ENCODE measurements at places on chromosomes 2 and 18.

DNA sequence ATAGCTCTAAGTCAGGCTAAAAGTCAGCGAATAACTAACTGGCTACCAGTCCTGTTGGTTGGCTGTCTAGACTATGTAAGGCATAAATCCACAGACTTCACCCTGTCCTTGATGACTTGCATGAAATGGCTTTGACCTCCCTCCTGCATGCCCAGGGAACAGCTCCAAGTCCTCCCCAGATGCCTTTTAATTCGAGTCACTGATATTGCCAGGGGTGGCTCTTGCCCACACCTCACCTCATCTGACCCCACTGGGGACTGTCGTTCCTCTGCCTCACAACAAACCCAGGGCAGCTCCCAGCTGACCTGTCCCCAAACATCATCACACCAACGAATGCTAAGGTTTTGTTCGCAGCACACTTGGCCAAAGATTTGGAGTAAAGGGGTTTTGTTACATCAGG lies 396.0 kb upstream of the ID2 start:
- DNase-seq = no peak

GRCh38 chr2:205094031-205094430 lies 548.8 kb downstream of the PARD3B start:
- no peak for DNase-seq

DNA sequence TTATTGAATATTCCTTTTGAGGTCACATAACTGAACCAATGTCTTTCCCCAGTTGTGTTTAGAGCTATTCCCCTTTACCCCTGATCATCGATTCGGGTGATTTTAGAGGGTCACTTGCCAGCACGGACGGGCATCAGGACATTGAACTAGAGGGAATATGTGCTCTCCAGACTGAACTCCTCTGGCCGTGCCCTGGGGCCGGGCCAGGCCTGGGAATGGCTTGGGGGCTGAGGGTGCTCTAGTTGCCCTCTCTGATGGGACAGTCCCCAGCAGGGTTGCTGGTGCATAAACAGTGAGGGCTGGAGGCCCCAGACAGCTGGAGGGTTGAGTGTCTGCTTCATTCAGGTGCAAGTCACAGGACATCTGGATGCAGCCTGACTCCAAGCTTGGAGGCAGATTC lies 90.7 kb downstream of the SMIM21 start:
- DNase-seq = no peak

GRCh38 chr2:82344670-82345069 lies 2040.1 kb upstream of the LRRTM1 start:
- no peak for DNase-seq

- DNase-seq = peak; percentile 98
Measured at GRCh38 chr2:110980339-110981062, 140.2 kb upstream of the BCL2L11 start.

- DNase-seq = no peak
Measured at GRCh38 chr2:41924709-41925408, 123.0 kb upstream of the PKDCC start.

GRCh38 chr2:65379721-65380171 lies 52.7 kb downstream of the SPRED2 start:
- DNase-seq = no peak

DNA sequence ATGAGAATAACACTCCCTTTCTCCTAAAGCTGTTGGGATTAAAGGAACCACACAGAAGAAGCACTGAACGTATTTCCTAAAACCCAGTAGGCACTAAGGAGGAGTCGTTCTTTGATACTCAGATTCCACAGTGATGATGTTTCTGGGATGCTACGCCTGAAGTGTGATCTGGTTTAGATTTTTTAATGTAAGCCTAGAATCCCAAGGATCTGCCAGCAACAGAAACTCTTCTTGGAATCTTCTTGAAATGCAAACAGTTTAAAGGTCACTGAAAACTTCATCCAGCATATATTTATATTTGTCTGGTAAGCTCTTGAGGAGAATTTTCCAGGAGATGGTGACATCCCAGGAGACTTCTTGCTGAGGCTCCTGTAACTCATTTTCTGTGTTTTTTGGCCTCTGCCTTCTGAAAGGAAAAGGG lies 247.6 kb upstream of the TRIB2 start:
- no peak for DNase-seq

GRCh38 chr2:105600037-105600442 lies 144.7 kb upstream of the NCK2 start:
- DNase-seq = no peak

DNA sequence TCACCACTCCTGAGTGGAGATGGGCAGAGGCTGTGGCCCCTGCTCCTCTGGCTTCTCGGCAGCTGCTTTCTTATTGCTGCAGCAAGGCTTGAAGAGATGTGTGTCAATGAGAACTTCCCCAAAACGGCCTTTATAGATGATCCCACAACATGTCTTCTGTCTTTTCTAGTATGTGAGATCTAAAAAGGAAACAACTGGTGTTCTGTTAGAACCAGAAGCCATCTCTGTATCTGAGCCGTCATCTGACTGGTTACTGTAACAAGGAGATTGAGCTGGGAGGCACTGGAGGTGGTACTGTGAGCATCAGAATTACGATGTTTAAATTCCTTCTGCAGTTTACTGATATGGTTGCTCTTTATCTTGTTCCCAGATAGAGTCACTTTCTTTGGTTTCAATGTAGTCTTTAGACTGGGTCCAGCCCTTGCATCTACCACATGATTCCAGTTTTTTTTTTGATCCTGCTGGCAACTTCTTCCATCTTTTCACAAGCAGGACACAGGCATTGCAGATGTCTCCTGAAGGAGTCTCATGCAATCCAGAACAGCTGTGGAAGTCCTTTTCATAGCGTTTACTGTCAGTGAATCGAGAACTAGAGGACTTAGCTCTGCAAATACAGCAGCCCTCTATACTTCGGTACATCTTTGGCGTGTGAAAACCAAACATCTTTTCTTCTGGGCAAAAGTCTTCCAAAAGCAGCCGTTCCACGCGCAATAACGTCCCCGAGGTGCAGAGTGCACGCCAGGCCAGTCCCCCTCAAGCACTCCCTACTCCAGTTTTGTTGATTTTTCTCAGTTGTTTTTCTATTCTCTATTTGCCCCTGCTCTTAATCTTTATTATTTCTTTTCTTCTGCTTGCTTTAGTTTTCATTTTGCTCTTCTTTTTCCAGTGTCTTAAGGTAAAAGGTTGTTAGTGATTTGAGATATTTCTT lies 29.7 kb downstream of the TAF4B start:
- DNase-seq = no peak

- DNase-seq = no peak
Measured at GRCh38 chr18:30632071-30632698, 410.4 kb downstream of the DSC3 start.

GRCh38 chr2:29295845-29296244 lies 180.6 kb downstream of the CLIP4 start:
- peak; percentile 61 for DNase-seq

- DNase-seq = no peak
Measured at GRCh38 chr2:236592821-236593220, 23.2 kb downstream of the ACKR3 start.

GRCh38 chr2:109699646-109700045 lies 85.5 kb downstream of the SOWAHC start:
- DNase-seq = no peak

DNA sequence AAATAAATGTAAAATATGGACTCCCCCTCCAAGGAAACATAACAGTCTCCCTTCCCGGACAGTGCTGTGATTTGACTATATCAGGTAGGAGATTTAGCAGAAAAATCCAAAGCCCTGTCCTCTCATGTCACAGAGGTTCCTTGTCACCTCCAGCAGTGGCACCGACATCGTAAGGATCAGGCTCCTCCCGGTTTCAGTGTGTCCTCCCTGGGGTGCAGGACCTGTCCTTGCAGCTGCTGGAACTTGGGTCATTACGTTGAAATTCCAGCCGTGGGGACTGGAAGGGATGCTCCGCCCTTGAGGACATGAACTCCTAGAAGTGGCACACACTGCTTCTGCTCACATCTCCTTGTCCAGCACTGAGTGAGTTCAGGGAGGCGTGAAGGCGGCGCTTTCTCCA lies 101.1 kb upstream of the ODC1 start:
- no peak for DNase-seq

GRCh38 chr2:173667415-173667814 lies 297.8 kb downstream of the SP3 start:
- peak; percentile 28 for DNase-seq

DNA sequence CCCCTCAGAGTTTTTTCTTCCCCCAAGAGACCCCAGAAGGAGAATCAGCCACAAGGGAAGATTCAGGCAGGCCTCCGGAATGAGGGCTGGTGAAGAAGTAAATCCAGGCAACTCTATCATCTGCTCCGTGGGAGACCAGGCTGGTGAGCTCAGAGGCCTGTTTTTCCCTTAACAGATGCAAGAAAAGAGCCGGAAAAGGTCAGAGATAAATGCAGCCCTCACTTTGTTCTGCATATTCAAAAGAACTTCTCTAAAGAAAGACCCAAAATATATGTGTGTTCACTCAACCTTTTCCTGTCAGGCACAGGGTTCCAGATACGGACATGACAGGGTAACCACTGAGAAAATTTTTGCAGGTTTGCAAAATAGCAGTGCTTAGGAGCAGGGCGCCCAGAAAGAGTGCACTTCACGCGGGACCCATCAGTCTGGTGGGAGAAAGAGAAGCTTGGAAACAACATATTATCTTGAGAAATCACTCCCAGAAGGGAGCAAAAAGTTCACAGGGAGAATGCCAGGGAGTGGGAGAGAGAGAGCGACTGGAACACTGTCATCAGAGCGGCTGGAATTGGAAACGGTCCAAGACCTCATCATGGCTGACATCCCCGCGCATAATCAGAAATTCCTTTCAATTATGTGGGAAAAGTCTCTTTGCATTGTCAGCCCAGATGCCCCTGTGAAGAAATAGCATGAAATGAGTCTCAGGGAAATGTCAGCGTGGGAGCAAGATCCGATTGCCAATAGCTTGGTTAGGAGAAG lies 244.8 kb upstream of the SLC14A2 start:
- peak; percentile 20 for DNase-seq

DNA sequence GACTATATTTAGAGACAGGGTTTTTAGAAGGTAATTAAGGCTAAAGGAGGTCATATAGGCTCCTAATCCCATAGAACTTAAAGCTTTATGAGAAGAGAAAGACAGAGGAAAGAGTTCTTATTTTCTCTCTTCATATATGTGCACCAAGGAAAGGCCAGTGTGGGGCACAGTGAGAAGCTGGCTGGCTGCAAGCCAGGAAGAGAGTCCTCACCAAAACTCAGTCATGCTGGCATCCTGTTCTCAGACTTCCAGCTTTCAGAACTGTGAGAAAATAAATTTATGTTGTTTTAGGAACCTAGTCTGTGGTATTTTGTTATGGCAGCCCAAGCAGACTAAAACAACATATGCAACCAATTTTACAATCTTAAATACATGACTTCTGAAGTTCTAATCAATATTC lies 31.5 kb upstream of the ATIC start:
- no peak for DNase-seq

DNA sequence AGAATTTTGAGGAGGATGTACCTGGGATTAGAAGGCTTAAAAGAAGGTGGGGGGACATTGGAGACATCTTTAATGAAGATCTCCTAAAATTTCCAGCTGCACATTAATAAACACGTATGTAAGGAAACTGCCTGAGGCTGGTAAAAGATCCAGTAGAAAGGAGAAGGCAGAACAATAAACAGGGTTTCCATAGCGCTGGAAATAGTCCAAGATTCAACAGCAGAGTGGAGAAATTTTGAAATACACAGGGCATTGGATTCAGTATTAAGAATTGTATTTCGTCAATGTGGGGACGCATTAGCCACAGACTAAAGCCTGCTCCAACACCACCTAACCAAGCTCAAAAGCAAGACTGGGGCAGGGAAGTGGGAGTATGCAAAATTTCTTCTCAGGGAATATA lies 606.9 kb upstream of the NRXN1 start:
- peak; percentile 47 for DNase-seq

- no peak for DNase-seq
Measured at GRCh38 chr2:49069829-49070228, 84.5 kb downstream of the FSHR start.

DNA sequence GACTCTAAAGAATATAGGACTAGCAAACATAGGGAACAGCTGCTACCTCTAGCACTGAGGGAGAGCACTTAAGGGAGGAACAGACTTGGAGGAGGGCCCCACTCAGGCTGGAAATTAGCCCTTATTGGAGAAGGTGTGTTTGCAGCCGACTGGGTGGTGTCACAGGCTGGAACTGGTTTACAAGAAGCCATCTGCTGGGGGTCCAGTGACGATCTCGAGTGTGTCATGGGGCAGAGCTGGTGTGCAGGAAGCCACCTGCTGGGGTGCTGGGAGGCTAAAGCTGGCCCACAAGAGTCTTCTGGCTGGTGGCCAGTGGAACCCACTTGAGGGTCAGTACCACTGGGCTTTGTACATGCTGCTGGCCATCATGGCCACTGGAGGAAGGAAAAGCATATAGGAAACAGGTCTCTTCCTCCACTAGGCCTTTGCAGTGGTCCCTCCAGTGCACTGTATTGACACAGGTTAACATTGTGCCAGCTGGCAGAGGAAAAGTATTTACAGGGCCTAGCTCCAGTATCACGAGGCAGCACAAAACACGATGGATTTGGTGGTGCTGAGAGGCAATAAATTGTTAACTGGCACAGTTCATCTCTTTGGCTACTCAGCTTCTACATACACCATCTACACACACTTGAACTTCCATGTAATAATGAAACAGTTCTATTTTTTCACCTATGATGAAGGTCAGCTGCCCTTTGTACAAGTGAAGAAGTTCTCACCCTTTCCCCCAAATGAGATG lies 43.6 kb downstream of the MAP3K20 start:
- DNase-seq = peak; percentile 8

GRCh38 chr2:143759455-143759854 lies 630.2 kb downstream of the ARHGAP15 start:
- DNase-seq = no peak

DNA sequence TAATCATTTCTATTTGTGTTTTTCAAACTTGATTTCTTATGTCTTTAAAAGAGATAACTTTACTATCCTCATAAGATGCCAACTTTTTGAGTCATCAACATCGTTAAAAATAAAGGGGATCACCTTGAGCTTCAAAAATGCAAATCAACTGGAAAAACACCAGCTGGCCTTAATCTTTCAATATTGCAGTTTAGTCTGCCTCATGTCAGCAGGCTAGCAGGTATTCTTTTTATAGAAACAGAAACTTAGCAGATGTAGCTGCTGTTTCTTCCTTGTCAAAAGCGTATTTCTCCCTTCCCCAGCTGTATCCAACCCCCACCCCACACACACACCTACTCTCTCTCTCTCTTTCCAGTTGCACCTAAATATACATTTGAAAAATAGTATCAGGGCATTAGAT lies 154.1 kb upstream of the ZNF804A start:
- no peak for DNase-seq

DNA sequence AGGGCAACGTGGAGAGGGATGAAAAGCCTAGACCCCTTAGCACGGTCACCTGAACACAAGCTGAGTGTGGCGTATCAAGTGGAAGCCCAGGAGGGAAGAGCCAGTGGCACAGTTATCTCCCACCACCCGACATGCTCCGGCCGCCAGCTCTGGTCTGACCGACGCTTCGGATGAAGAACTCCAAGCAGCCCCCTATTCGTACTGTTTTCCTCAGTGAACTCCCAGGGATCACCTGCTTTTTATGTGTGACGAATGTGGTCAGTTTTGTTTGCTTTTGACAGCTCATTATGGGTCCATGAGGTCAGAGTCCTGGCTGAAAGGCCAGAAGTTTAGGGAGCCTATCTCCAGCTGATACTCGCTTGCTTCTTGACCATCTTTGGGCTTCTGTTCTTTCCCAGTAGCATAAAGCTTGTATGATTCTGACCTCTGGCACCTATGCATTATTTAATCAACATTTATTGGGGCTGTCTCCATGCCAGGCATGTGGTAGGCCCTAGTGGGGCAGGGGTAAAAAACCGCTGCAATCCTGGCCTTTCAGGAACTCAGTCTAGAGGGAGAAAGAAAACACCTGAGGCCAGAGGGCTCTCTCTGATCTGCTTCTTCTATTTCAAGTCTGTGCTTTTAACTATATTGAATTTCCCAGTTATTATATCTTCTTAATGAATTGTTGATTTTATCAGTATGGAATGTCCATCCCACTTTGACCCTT lies 33.0 kb upstream of the MRPL33 start:
- no peak for DNase-seq
